Endothelial cell of umbilical vein (primary cell): ENCODE measurements at places on chromosomes 7 and 10.

DNA sequence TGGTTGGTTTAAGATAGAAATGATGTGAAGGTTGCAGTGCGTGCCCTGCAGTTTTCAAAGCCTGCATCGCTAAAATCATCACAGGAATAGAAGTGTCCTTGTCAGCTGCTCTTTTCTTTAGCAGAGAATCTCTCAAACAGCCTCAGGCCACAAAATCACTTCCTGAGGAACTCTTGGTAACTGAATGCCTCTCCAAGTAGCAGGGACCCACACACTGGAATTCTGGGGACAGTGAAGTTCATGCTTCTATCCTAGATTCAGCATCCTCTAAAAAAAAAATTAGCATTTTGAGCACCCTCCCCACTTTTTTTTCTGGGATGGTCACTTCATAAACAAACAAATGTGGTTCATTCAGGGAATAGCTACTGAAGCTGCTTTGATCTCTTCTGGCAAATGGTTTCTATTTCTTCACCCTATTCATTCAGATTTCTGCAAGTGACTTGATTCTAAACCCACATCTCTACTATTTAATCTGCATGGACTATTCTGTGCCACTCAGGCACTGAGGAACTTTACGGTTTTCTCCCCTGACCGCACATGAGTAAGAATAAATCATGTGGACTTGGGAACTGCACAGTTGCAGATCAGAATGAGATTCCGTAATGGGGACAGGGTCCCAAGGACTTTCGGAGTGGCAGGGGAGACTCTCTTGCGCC is 306.9 kb downstream of the FRMD4A start:
- H3K27me3 ChIP-seq = peaks cover 11% of the 10 kb centered on the region
- DNase-seq = no peak
- H3K4me1 ChIP-seq = no peaks in the 10 kb centered on the region
- H3K27ac ChIP-seq = no peak overlapping the region
- no peak overlapping the region for H3K4me3 ChIP-seq
- H3K36me3 ChIP-seq = no peaks in the 10 kb centered on the region

DNA sequence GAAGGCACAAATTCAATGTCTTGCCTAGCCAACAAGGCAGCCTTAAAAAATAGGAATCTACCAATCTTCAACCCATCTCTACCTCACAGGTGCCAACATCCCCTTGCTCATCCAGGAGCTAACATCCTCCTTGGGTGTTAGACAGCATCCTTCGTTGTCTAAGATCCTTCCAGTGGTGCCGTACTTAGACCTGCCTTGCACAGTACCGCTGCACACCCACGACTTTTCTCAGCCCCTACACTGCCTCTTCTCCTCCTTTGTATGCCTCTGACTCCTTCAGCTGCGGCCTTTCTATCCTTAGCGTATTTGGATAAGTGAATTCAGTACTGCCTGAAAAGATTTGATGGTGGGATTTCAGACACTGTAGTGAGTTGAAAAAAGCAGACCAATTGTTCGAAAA is 15.9 kb upstream of the PRTFDC1 start:
- H3K4me1 ChIP-seq = no peaks in the 10 kb centered on the region
- H3K36me3 ChIP-seq = no peaks in the 10 kb centered on the region
- no peak overlapping the region for H3K4me3 ChIP-seq
- no peaks in the 10 kb centered on the region for H3K27me3 ChIP-seq
- DNase-seq = no peak
- no peak overlapping the region for H3K27ac ChIP-seq

DNA sequence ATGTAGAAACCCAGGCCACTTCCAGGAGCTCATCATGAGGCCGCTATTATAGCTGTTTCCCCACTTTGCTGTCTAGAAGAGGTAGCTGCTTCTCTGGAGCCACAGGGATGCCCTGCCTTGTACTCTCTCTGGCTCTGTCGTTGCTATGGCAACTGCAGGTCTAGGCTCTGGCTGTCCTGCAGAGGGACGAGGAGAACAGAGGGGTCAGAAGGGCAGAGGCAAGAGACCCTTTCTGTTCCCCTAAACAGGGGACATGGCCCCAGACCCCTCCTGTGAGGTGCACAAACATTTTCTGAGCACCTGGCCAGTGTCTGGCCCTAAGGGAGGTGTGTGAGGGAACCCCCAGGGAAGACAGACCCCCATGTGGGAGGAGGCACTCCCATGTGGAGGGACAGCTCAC is 31.4 kb downstream of the ITPRIP start:
- peaks cover 10% of the 10 kb centered on the region for H3K4me1 ChIP-seq
- H3K27me3 ChIP-seq = no peaks in the 10 kb centered on the region
- no peaks in the 10 kb centered on the region for H3K36me3 ChIP-seq
- no peak overlapping the region for H3K27ac ChIP-seq
- DNase-seq = no peak

GRCh38 chr10:87752566-87752965 is 65.5 kb downstream of the ATAD1 start:
- DNase-seq = peak; percentile 31
- H3K4me3 ChIP-seq = no peak overlapping the region
- no peak overlapping the region for H3K27ac ChIP-seq
- no peaks in the 10 kb centered on the region for H3K36me3 ChIP-seq
- H3K4me1 ChIP-seq = peaks cover 7% of the 10 kb centered on the region

DNA sequence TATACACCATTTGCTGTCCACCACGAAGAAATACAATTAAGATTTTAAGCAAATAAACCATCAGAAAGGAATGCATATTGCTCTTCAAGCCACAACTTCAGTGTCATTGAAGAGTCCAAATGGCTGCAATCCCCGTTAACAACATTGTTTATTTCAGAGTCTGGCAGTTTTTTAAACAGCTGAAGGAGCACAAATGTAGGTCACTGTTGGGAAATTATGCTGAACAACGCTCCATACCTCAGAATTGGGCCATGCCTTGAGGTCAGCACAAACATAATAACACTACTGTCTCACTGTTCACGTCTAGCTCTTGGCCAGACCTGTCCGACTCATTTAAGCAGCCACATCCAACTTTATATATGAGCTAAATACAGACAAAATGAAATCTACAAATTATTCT is 453.9 kb upstream of the GHITM start:
- H3K36me3 ChIP-seq = no peaks in the 10 kb centered on the region
- DNase-seq = no peak
- H3K27me3 ChIP-seq = no peaks in the 10 kb centered on the region
- H3K27ac ChIP-seq = no peak overlapping the region
- no peak overlapping the region for H3K4me3 ChIP-seq
- H3K4me1 ChIP-seq = no peaks in the 10 kb centered on the region

- no peak overlapping the region for H3K4me3 ChIP-seq
- H3K27ac ChIP-seq = no peak overlapping the region
- DNase-seq = no peak
- no peaks in the 10 kb centered on the region for H3K27me3 ChIP-seq
Observed at GRCh38 chr10:10542477-10542876, 475.2 kb upstream of the CELF2 start.

DNA sequence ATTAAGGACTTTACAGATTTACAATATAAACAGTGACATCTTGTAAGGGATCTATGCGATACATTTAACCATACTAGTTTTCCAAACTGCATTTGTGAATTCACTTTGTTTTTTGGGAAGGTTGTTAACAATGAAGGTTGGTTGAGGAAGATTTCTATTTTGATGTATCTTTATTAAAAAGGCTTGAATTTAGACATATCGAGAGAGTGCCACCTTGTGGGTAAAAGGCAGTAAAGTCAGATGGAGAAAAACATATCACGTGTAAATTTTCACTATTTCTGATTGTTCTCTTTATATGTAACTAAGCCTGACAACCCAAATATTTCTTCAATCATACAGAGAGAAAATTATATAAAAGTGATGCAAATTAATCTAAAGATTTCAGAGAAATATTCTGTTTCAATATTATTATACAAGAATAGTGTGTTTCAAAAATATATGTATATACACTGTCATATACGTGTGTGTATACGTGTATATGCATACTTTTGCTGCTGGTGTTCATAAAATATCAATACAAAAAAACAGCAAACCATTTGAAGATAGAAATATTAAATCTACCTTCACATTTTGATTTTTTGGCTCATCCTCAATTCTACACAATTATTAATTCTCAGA is 988.6 kb downstream of the SORCS1 start:
- no peaks in the 10 kb centered on the region for H3K4me1 ChIP-seq
- no peak overlapping the region for H3K27ac ChIP-seq
- DNase-seq = no peak
- no peaks in the 10 kb centered on the region for H3K27me3 ChIP-seq

- DNase-seq = peak; percentile 34
- H3K4me3 ChIP-seq = peak overlapping the region; percentile 60
- peak overlapping the region; percentile 76 for H3K27ac ChIP-seq
- H3K36me3 ChIP-seq = peaks cover 3% of the 10 kb centered on the region
Observed at GRCh38 chr10:13527864-13528122, 1.0 kb downstream of the BEND7 start.

- no peaks in the 10 kb centered on the region for H3K4me1 ChIP-seq
- H3K27ac ChIP-seq = no peak overlapping the region
- no peak for DNase-seq
- no peaks in the 10 kb centered on the region for H3K27me3 ChIP-seq
Observed at GRCh38 chr7:69645683-69646082, 47.4 kb downstream of the AUTS2 start.

- H3K27ac ChIP-seq = no peak overlapping the region
- no peaks in the 10 kb centered on the region for H3K27me3 ChIP-seq
- H3K4me3 ChIP-seq = no peak overlapping the region
- DNase-seq = no peak
- no peaks in the 10 kb centered on the region for H3K4me1 ChIP-seq
Observed at GRCh38 chr10:47028466-47028865, 117.2 kb downstream of the PTPN20 start.

DNA sequence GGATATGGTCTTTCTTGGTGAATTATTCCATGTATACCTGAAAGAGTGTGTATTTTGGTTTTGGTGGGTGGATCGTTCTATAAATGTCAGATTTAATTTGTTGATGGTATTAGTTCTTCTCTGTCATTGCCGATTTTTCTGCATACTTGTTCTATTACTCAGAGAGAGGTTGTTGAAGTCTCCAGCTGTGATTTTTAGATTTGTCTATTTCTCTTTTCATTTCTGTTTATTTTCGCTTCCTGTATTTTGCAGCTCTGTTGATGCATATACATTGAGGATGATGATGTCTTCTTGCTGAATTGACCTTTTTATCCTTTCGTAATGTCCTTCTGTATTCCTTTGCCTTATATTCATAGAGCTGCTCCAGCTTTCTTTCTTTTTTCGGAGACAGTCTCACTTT is 12.1 kb upstream of the BHLHA15 start:
- no peak for DNase-seq
- H3K27ac ChIP-seq = no peak overlapping the region
- no peaks in the 10 kb centered on the region for H3K27me3 ChIP-seq
- no peak overlapping the region for H3K4me3 ChIP-seq

GRCh38 chr7:139557857-139558581 is 34.5 kb downstream of the CLEC2L start:
- peaks cover 13% of the 10 kb centered on the region for H3K27me3 ChIP-seq
- H3K4me1 ChIP-seq = no peaks in the 10 kb centered on the region
- no peak overlapping the region for H3K27ac ChIP-seq
- H3K4me3 ChIP-seq = no peak overlapping the region

DNA sequence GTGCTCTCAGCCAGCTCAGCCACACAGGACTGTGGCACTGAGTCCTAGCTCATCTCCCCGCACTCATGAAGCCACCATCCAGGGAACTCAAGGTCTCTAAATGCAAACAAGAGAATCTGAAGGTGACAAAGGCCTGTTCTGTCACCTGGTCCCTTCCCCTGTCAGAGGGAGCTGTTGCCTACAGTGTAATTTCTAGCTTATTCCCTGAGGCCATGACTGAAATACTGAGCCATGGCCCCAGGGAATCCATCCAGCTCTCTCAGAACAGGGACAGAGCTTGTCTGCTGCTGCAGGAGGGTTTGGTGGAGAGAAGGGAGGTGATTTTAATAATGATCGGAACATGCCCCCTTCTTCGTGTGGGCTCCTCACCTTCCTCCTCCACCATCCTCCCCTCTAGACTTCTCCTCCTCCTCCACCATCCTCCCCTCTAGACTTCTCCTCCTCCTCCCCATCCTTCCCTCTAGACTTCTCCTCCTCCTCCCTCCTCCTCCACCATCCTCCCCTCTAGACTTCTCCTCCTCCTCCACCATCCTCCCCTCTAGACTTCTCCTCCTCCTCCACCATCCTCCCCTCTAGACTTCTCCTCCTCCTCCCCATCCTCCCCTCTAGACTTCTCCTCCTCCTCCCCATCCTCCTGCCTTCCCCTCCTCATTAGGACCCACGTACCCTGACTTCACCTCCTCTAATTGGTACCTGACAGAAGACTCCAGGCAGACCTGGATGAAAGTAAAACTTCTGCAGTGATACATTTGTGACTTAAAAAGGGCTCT is 338.0 kb upstream of the MKI67 start:
- no peaks in the 10 kb centered on the region for H3K36me3 ChIP-seq
- no peak overlapping the region for H3K27ac ChIP-seq
- no peaks in the 10 kb centered on the region for H3K27me3 ChIP-seq
- no peak overlapping the region for H3K4me3 ChIP-seq
- peak; percentile 44 for DNase-seq

DNA sequence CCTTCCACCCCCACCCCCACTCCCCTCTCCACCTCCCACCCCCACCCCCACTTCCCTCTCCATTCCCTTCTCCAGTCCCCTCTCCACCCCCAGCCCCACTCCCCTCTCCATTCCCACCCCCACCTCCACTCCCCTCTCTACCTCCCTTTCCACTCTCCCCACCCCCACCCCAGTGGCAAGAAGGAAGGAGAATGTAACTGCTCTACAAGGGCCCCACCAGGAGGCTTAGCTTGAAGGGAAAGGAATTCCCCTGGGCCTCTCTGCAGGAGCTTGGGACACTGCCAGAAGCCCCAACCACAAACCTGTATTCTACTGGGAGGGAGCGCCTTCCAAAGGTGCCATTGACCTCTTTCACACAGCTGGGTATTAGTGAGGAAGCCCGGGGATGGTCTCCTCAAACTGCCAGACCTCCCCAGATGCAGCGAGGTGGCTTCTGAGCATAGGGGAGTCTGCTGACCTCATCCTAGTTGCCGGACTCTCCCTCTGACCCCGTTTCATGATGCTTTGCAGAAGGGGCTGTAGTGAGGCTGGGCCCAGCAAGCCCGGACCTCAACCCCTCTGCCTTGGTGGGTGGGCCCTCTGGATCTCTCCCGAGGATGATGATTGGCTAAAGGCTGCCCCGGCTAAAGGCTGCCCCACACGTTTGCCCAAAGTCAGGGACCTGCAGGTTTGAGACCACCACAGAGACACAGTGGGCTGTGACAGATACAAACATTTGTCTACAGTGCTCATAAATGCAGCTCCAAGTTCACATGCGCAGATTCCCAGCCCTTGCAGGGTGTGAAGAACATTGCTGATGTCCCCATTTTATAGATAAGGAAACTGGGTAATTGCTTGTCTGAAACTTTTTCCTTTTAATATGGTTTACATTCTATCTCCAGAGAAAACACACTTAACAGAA is 2.9 kb downstream of the DEPP1 start:
- no peaks in the 10 kb centered on the region for H3K36me3 ChIP-seq
- H3K4me1 ChIP-seq = peaks cover 28% of the 10 kb centered on the region
- H3K27me3 ChIP-seq = no peaks in the 10 kb centered on the region
- peak; percentile 96 for DNase-seq
- H3K27ac ChIP-seq = no peak overlapping the region

- no peak for DNase-seq
- H3K4me3 ChIP-seq = no peak overlapping the region
- no peaks in the 10 kb centered on the region for H3K27me3 ChIP-seq
- no peak overlapping the region for H3K27ac ChIP-seq
Observed at GRCh38 chr10:67723601-67724000, 27.6 kb upstream of the CTNNA3 start.

- DNase-seq = no peak
- no peaks in the 10 kb centered on the region for H3K4me1 ChIP-seq
- H3K36me3 ChIP-seq = no peaks in the 10 kb centered on the region
- H3K27ac ChIP-seq = no peak overlapping the region
- no peak overlapping the region for H3K4me3 ChIP-seq
Observed at GRCh38 chr10:61866700-61867368, 34.7 kb upstream of the ARID5B start.
